Ascending aorta (tissue), 2 donors: ENCODE measurements at places on chromosomes 2 and 18.

DNA sequence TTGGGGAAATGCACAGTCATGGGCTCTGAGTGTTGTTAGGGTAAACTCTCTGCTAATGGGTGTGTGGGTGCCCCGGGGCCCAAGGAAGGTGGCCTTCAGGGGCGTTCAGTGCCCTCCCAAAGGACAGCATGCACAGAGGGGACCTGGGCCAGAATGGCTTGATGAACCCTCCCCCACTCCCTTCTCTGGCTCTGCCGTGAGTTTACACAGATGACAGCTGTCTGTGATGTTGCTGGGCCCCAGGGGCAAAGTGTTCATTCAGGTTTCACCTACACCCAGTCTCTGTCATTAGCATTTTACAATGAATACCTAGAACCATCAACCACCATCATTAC, 3.2 kb downstream of the NPPC start:
- DNase-seq: peak; percentile 43

- DNase-seq: no peak
Observed at GRCh38 chr2:174856447-174856846, 92.2 kb upstream of the CHRNA1 start.

- DNase-seq: no peak
Observed at GRCh38 chr2:189298038-189298437, 118.5 kb upstream of the COL5A2 start.

DNA sequence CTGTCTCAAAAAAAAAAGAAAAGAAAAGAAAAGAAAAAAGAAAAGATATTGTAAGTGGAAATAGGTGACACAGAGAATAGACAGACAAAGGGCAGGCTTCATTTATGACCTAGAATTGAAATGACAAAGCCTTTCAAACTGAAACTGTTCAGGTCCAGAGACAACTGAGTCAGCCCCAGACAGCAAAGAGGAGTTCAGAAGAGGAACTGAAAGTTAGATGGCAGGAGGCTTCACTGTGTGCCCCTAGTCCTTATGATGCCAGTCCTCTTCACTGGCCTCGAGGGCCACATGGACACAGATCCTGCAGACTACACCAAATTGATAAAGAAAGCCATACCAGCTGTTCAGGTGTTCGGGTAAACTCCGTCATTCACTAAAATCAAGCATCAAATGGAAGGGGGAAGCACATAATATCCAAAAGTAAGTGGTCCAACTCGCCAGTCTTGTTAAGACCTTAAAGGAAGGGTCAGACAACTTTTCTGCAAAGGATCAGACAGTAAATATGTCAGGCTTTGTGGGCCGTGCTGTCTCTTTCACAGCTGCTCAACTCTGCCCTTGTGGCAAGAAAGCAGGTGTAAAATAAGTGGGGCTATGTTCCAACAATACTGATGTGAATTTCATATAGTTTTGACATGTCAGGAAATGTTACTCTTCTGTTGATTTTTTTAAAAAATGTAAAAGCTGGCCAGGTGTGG, 231.9 kb upstream of the MGAT5 start:
- DNase-seq: no peak

DNA sequence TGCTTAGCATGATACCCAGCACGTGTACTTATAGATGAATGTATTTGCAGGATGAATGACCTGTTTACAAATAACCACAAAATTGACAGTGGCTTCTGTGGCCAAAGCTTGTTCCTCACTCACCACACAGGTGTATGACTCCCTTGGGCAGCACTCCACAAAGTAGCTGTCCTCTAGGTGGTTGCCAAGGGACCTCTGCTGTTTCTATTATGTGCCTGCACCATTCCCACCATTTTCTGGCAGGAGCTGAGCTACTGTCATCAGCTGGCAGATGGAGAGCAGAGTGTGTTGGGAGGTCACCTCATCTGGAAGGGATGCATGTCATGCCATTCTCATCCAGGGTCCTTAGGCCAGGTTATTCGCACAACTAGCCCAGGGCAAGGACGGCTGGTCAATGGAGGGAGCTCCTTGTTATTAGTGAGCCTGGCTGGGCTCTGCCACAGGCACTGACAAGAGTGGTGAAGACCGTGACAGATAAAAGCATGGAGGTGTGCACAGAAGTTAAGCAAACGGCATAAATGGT, 37.1 kb upstream of the TRIB2 start:
- DNase-seq: no peak
